Stimulated activated CD8-positive, alpha-beta memory T cell treated with anti-CD3 and anti-CD28 coated beads, Interleukin-4, amount 100 ng/mL, for 24 hours (primary cell): ENCODE measurements at places on chromosomes 4 and X.

GRCh38 chr4:26058537-26058936 is 144.5 kb downstream of the SMIM20 start:
- peak; percentile 27 for DNase-seq

DNA sequence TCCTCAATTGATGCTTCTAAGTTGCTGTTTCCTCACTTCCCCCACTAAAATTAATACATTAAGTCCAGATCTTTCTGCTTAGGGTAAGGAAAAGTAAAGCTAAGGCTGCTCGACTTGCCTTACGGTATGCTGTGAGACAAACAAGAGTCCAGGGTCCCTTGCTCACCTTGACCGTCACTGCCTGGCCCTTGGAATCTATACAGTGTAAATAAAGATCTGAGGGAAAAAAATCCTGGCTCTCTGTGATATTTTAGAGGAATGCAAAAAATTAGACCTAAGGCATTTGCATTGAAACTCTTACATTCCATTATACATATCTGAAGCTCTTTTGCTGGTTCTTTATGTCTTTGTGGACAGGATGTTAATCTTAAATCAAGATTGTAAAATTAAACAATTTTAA is 129.6 kb upstream of the HCCS start:
- no peak for DNase-seq

- no peak for DNase-seq
Measured at GRCh38 chrX:68942104-68942503, 113.3 kb downstream of the EFNB1 start.

- no peak for DNase-seq
Measured at GRCh38 chrX:8848911-8849310, 47.7 kb upstream of the FAM9A start.

- DNase-seq: no peak
Measured at GRCh38 chrX:9335251-9335650, 129.6 kb upstream of the TBL1X start.

- no peak for DNase-seq
Measured at GRCh38 chr4:100130491-100130890, 59.8 kb downstream of the DDIT4L start.
